ENCODE measurements at places on chromosomes 11 and 22.

- peak; percentile 21 for DNase-seq
Observed at GRCh38 chr11:36510594-36510942, 496 bp upstream of the TRAF6 start.

- no peak for DNase-seq
Observed at GRCh38 chr11:64796047-64796756, 6.8 kb downstream of the MAP4K2 start.

DNA sequence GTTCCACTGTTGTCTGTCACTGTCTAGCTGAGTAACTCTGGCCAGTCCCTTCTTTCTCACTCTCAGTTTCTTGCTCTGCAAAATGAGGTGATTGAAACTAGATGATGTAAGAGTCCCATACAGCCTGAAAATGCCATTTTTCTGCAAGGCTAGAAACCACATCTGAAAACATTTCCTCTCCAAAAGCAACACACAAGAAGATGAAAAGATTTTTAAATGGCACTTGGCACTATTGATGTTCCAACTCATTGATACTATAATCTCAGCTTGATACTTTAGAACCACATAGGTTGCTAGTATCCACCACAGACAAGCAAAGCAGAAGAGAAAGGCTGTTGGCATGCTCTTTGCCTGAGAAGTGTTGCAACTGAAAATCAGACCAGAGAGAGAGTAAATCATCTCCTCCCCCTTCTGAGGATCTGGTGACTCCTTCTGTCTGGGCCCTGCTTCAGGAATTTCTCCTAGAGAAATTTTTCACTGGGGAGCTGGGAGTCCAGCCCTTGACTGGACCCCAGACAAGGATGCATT lies 1217.9 kb downstream of the LRRC4C start:
- DNase-seq, result no peak

GRCh38 chr11:7098235-7098832 lies 9.5 kb downstream of the RBMXL2 start:
- DNase-seq, result peak; percentile 64

GRCh38 chr22:36192542-36192941 lies 9.1 kb downstream of the APOL4 start:
- no peak for DNase-seq

- DNase-seq, result no peak
Observed at GRCh38 chr11:9251311-9251710, 13.8 kb downstream of the DENND5A start.

DNA sequence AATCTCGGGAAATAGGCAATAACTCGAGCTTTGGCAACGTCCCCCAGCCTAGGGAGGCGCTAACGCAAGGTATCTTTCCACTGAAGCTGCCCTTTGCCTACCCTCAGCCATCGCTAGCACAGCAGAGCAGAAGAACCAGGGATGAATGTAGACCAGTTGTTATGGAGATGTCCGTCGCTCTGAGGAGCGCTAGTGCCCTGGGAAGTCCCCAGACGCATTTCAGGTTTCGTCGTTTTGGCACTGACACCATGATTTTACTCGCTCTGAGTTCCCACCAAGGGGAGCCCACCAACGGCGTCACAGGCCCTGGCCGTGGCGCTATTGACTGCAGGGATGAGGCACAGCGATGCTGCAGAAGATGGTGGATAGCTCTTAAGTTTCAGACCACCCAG lies 22.7 kb upstream of the BDNF start:
- DNase-seq, result no peak

DNA sequence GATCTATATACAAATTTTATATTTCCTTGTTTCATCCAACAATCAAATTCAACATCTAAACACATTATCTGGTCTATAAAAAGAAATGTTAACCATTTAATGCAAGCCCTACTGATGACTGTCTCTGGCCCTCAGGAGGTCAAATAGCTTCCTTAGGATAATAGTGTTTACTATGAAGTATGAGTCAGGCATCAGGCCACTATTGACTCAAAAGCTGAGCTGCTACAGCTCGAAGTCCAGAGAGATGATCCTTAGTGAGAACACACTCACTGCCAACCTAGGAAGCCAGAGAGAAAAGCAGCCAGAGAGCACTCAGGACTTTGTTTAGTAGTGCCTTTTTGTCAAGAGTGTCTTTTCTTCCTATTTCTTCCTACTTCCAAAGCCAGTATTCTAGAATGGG lies 171.8 kb downstream of the SOX6 start:
- peak; percentile 22 for DNase-seq

- DNase-seq, result no peak
Observed at GRCh38 chr11:29449281-29450074, 567.4 kb downstream of the KCNA4 start.

- DNase-seq, result no peak
Observed at GRCh38 chr11:9563196-9563730, 10.2 kb upstream of the WEE1 start.

DNA sequence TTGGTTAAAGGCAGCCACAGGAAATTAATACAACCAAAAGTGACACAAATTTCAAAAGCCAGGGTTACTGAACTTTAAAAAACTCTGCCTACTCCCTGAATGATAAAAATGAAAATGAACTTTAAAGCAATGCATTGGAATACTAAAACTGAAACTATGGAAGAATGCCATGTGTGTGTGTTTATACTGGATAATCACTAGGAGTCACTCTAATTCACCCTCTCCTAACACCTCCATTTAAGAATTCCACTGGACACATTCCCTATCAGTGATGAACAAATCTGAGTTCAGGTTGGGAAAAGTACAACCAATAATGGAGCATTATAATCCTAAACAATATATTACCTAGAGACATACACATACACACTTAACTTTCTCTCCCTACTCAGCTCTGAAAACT lies 27.5 kb upstream of the PLAAT3 start:
- no peak for DNase-seq

DNA sequence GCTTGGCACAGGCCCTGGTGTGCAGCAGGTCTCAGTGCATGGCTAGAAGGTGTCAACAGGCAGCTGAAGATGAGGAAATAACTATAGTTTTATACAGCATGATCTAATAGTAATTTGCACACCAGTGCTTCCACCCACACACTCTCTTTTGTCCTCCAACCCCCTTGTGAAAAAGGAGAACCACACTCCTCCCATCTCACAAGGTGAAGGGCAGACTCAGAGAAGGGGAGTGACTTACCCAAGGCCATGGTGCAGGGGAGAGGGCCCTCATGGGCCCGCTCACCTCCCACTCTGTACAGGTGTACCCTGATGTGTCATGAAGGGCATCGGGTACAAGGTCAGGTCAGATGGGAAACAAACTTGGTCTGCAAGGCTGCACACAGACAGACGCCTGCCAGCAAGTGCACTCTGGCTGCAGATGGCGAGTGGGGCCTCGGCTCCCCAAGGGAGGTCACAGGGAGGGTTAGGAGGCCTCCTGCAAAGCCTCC lies 53.4 kb downstream of the DGCR2 start:
- DNase-seq, result no peak

DNA sequence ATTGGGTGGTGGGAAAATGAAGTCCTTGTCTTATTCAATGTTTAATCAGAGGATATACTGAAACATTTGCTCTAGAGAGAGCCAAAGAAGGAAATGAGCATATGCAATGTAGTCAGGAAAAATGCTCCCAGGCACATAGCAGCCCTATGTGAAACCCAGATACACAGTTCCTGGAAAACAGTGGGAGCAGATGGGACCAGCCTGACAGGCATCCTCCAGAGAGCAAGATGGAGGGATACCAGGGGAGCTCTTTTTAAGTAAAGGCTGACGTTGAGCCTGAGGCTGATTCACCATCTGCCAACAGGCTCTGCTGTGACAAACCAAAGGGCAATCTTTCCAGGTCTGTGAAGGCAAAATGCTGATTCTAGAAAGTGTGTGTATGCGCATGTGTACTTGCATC lies 559.4 kb upstream of the KIRREL3 start:
- no peak for DNase-seq

GRCh38 chr11:27233654-27234042 lies 129.4 kb downstream of the CCDC34 start:
- no peak for DNase-seq

DNA sequence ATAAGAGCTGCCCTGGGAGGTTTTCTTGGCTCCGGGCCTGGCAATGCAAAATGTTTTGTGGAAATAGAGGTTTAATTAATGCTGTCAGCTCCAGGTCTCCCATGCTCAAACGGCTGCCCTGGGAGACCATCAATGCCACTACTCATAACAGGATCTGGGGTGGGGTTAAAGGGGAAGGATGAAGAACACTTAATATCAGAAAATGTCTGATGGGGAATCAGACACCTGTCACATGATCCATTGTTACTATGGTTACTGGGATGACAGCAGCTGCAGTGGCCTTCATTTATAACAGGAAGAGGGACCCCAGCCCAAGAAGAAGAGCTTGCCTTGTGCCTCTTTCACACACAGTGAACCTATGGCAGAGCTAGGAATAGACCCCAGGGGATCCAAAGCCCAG lies 2.2 kb upstream of the SYT13 start:
- DNase-seq, result no peak

- no peak for DNase-seq
Observed at GRCh38 chr22:40479887-40480538, 109.6 kb downstream of the SGSM3 start.

Data from HuH-7 (cell line).